Psoas muscle (tissue), 8 donors: ENCODE measurements at places on chromosomes 7 and 10. TPM values are rescaled to one million over a fixed set of nuclear protein-coding genes. Genes with fewer than 3 reads are reported as not detected.

DNA sequence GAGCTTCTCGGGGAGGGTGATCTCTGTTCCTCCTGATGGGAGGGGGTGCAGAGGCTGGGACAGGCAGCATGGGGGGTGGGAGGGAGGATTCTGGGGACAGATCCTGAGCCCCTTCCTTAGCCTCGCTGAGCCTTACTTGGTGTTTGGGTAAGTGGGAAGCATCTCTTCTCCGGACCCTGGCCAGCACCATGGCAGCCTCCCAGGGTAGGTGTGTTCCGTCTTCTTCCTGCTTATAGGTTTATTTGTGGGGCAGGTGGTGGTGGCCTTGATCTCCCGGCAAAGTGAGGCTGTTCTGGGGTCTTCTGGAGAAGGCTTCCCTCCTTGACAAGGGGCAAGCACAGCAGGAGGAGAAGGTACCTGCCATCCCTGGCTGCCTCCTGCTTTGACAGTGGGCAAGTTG is 226.9 kb downstream of the GLRX3 start:
- DNase-seq = no peak

GRCh38 chr10:12656518-12657142 is 307.3 kb downstream of the CAMK1D start:
- DNase-seq = no peak

DNA sequence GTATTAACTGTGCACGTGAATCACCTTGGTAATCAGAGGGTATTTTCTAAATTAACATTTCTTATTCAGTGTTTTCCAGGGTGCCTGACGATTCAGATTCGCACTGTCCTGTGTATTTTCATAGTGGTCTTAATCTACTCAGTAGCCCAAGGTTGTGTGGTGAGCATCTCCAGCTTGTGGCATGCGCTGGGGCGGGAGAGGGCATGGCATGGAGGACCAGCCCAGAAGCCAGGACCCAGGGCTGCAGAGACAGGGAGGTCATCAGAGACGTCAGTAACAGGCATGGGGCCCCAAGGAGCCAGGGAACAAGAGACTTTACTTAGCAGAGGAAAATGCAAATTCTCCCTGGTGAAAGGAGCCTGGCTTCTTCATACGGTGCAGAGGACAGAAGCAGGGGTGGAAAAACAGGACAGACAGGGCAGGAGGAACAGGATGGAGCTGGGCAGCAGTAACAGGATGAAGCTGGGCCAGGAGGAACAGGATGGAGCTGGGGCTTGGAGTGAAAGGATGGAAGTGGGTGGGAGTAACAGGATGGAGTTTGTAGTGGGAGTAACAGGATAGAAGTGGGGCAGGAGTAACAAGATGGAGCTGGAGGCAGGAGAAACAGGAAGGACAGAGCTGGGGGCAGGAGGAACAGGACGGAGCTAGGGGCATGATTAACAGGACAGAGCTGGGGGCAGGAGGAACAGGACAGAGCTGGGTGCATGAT is 110.9 kb downstream of the ADCY1 start:
- no peak for DNase-seq

GRCh38 chr10:132698211-132698751 is 87.7 kb downstream of the NKX6-2 start:
- DNase-seq = no peak

Gene SNCG
- total RNA-seq = 11.9 TPM

Gene FAM13C
- total RNA-seq = 13.1 TPM

DNA sequence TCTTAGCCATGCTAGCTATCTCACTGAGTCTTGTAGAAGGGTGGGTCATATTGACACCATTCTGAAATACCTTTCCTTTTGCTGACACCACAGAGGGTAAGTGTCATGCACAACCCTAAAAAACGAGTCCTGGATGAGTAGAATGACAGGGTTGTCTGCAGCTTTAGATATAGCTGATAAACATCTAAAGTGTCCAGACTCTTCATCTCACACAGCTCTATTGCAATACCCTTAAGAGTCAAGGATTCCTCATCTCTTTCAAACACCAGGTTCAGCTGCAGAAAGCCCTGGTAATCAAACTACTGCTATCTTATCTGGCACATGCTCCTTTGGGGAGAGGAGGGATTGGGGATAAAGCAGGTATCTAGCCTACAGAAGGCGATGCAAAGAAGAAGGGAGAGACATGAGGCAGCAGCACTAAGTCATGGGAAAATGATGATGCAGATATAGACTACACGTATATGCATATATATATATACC is 127.0 kb downstream of the ANK3 start:
- DNase-seq = no peak

Gene AKR1C8
- total RNA-seq = not detected

DNA sequence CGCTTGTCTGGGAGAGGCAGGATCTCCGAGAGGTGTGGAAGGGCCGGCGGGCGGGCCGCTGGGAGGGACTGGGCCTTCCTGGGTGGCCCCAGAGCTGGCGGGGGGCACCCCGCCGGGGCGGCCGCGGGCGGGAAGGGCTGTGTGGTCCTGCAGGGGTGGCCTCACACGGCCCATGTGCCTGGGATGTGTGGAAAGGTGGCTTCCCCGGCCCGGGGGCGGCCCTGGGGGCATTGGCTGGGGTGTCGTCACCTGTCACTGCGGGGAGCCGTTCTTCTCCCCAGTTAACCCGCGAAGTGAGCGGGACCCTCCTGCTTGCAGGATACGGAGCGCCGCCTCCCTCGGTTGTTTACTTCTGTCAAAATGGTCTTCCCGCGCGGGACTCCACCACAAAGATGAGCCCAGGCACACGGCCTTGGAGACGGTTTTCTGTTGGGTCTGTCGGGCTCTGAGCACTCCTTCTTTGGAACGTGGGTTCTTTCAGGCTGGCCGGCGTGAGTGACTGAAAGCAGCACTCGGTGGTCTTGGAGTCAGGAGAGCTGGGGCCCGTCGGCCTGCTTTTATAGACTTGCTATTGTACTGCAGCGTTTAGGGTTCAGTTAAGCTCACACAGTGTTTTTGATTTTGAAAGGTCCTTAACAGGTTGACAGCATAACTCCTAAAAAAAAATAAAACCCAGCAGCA is 700 bp downstream of the SMC3 start:
- no peak for DNase-seq

- no peak for DNase-seq
These were observed 187.5 kb upstream of the ADO start for GRCh38 chr10:62616885-62617590.

Gene CLDN15
- 1.4 TPM for total RNA-seq

Gene CCDC172
- not detected for total RNA-seq

Gene ELN
- 15.4 TPM for total RNA-seq

DNA sequence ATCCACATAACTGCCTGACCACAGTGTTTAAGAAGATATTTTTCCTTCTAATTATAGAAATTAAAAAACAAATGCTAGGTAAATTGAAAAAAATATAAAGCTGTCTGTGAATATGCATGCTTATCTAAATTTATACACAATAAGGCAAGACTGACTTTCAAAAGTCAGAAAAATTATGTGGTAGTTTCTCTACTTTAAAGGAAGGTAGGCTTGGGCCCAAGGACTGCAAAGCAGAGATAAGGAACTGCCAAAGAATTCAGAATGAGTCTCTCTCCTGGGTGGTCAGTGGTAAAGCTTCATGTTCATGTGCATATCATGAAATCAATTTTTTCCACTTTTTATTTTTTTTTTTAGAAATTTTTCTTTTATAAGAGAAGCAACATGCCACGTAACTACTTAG is 998.6 kb downstream of the REEP3 start:
- no peak for DNase-seq

DNA sequence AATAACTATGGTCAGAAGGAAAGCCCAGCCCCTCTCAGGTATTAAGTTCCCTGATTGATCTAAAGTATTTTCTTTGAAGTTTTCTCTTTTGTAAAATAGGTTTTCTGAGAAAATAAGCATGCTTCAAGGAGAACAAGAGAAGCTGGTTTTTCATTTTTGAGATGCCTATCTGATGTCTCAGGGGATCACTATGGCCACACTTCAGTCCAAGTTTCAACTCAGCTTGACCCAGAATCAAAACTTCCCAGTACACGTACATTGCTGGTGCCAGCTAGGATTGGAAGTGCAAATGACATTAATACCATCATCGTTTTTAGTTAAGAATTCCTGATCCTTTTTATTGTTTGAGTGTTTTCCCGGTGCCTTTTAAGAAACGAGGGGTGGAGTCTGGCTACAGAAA is 7.2 kb downstream of the ITIH5 start:
- no peak for DNase-seq

Gene PTF1A
- not detected for total RNA-seq

Gene TWIST1
- total RNA-seq = 1.1 TPM

DNA sequence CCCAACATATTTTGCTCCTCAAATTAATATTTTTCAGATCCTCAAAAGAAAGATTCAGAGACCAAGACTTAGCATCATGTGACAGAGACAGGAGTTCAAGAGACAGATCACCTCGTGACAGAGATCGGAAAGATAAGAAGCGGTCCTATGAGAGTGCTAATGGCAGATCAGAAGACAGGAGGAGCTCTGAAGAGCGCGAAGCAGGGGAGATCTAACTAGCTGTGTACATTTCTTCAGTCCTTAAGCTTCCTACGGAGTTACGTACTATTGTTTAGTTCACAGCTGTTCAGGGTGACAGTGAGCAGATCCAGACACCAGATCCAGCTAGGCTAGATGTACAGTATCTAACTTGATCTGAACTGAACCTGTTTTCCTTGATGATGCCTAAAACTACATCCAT is 61.3 kb downstream of the KLRG2 start:
- DNase-seq = no peak

- DNase-seq = no peak
These were observed 13.5 kb downstream of the ZC3HC1 start for GRCh38 chr7:130037703-130038102.

DNA sequence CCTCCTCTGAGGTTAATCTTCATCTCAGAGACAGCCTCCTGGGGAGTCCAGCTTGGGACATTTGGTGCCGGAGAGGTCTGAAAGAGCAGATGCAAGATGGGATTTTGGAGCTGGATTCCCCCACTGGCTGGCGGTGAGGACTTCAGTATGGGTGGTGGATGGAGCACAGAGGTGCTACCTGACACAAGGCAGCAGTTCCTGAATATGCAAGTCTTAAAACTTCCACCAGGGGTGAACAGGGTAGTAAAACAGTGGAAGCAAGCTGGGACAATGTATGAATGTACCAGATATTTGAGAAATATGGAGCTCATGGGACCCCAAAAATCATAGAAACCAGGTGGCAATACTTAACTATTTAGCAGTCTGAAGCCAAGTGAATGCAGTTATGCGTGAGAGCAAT is 4.8 kb upstream of the TAF3 start:
- no peak for DNase-seq

DNA sequence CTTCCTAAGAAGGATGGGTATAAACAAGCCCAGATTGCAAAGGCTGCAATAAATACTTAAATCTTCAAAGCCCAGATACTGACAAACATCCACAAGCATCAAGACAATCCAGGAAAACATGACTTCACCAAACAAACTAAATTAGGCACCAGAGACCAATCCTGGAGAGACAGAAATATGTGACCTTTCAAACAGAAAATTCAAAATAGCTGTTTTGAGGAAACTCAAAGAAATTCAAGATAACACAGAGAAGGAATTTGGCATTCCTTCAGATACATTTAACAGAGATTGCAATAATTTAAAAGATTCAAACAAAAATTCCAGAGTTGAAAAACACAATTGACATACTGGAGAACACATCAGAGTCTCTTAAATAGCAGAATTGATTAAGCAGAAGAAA is 23.0 kb downstream of the GSDME start:
- no peak for DNase-seq

GRCh38 chr10:75969031-75969430 is 537.6 kb downstream of the LRMDA start:
- no peak for DNase-seq

DNA sequence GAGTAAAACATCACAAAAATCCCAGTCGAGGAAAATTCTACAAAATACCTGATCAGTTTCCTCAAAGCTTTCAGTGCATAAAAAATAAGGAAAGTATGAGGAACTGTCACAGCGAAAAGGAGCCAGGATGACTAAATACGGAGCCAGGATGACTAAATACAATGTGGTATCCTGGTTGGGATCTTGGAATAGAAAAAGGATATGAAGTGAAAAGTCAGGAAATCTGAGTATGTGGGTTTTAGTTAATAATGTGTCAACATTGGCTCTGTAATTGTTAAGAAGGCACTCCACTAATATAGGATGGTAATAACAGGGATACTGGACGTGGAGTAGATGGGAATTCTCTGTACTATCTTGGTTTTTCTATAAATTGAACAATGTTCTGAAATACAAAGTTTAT is 175.5 kb downstream of the SUGCT start:
- DNase-seq = no peak

DNA sequence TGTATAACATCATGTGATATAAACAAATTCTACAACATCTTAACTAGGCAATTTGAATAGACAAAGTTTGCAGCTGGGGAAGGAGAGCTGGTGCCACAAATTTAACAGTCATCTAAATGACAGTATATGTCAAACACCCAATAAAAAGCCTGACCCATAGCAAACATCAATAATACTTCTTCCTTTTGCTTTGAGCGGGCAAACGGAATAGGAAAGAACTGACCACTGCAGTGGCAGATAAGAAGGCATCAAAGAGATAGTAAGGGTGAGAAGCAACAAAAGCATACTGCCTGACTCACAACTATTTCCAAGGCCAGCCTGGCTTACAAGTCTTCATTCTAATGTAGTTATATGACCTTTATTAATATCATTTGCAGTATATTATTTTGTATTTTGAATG is 99.9 kb downstream of the LRRN3 start:
- DNase-seq = no peak

- DNase-seq = no peak
These were observed 183.5 kb downstream of the POM121L12 start for GRCh38 chr7:53218730-53219504.

DNA sequence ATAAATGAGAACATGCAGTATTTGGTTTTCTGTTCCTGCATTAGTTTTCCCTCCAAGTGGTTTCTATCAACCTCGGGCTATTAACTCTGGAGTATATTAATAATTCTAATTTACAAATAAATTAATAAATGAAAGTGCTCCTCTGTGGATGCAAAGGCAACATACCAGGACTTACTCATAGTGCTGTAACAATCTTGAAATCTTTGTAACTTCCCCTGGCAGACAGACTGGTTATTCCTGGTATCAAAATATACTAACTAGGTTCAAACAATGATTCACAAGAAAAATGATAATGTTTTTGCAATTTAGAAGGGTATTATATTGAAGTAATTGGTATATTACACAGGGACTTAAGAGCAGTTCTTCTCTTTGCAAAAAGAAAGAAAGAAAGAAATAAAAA is 177.2 kb downstream of the FANK1 start:
- no peak for DNase-seq

Gene POU6F2
- not detected for total RNA-seq

GRCh38 chr10:71512761-71513539 is 116.2 kb downstream of the CDH23 start:
- DNase-seq = no peak
